ENCODE measurements at places on chromosomes 12 and 14.

DNA sequence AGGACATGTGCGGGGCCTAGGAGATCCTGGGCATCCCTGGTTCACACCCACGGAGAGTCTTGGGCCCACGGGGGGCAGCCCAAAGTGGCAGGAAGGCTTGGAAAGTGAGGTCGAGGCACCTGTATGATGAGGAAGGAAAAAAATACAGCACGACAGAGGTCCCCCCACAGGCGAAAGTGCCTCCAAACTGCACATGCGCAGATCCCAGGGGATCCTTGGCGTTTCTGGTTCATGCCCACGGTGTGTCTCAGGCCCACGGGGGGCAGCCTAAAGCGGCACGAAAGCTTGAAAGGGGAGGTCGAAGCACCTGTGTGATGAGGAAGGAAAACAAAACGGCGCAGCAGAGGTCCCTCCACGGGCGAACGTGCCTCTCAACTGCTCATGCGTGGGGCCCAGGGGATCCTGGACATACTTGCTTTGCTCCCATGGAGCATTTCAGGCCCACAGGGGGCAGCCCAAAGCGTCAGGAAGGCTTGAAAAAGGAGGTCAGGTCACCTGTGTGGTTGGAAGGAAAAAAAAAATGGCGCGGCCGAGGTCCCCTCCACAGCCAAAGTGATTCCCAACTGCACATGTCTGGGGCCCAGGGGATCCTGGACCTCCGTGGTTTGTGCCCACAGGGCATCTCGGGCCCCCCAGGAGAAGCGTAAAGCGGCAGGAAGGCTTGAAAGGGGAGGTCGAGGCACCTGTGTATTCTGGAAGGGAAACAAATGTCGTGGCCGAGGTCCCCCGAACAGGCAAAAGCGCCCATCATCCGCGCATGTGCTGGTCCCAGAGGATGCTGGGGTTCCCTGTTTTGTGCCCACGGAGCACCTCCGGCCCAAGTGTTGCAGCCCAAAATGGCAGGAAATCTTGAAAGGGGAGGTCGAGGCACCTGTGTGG lies 582.6 kb downstream of the ALG10 start:
- DNase-seq = no peak

DNA sequence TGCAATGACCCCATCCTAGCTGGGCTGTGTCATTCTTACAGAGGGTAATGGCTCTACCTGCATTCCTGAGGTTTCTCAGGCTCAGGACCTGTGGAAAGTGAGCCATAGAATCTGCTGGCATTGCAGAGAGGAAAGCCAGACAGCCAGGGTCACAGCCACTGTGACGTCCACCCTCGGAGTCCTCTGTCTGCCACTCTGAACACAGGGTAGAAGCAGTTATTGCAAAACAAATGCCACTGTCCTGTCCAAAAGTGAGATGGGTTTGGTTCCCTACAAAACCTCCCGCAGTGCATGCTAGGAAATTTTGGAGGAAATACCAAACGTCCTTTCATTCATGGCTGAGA lies 37.8 kb downstream of the TNFAIP2 start:
- no peak for DNase-seq

DNA sequence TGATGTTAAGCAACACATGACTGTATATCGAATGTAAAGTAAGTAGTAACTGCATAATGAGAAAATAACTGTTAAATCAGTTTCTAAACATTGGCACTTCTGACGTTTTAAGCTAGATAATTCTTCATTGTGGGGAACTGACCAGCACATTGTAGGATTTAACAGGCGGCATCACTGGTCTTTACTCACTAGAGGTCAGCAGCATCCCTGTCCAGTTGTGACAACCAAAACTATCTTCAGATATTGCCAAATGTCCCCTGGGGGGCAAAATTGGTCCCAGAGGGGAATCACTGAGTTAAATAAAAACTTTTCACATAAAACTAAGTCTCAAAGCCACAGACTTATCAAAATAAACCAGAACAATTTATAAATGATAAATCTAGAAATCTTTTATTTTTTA lies 65.3 kb downstream of the BLTP3B start:
- DNase-seq = no peak

DNA sequence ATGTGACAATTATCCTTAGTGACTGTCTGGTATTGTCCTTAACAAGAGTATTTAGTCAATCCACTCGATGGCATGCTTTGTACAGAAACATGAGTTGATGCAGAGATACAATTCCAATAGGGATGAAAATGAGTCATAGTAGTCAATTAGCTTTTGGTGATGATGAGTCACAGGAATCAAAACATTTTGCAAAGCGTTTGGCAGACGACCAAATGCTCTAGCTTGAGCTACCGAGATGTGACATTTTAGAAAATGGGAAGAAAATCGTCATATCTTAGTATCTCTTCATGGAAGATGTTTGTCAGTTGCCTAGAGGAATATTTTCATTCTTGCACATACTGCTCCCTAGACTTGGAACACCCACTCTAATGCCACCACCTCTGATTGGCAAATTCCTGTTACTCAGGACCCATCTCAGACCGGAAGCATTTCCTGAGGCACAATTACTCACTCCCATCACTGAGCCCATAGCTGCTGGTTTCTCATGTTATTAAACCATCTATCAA lies 95.0 kb downstream of the LMNTD1 start:
- no peak for DNase-seq

GRCh38 chr14:79056879-79057278 lies 886.7 kb downstream of the NRXN3 start:
- no peak for DNase-seq

GRCh38 chr12:93609281-93610192 lies 37.1 kb downstream of the SOCS2 start:
- DNase-seq = no peak

DNA sequence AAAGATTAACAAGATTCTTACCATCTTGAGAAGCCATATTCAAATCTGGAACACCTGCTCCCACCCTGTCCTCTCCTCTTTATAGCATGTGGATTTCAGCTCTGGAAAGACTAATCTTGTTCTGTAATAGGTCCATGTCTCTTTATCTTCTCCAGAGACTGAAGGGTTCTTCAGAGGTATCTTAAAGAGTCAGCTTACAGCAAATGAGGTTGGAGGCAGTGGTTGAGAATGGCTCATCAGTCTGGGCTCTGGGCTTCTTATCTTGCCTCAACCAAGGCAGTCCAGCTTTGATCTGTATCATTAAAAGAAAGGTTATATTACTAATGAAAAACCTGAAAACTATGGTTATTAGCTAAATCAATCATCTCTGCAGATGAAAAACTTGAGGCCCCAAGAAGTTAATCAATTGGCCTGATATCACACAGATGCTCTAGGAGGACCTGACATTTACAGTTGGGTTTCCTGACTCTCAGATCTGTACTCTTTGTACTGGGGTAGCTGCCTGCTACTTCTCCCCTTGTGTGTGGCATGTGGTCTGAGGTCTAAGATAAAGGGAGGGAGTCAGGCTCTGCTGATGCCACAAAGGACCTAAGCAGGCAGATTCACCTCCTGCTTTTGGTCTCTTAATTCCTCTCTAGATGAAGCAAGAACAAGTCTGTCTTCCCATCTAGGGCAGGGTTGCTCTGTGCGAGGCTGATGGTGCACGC lies 1.7 kb upstream of the AKAP6 start:
- DNase-seq = no peak

DNA sequence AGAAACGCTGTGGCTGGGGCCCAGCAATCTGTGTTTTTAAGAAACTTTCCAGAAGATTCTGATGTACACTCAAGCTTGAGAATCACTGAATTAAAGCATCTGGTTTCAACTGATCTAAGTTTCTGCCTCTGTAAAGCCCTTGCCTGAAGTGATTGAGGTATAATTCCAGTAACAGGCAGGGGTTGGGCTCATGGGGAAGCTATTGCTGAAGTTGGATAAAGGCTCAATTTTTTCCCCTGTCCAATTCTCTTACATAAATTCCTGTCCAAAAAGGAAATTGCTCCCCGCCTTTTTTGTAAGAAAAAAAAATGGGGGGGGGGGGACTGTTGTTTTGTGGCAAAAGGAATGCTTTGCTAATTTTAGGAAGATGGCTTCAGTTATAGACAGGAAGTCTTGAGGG lies 337.4 kb downstream of the NUAK1 start:
- no peak for DNase-seq

DNA sequence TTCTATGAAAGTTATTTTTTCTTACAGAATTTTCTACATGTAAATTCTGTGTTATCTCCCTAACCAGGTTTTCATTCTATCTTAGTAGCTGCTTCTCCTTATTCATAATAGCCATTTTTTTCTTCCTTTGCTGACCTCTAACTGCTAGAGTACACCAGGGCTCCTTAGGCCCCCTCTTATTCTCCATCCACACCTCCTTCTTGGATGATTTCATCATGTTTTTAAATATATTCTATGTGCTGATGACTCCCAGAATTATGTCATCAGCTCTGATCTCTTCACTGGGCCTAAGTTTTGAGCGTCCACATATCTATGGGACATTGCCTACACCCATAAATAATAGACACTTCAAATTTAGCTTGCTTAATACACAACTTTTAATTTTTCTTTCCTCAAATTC lies 721.5 kb downstream of the SLC16A7 start:
- DNase-seq = no peak

DNA sequence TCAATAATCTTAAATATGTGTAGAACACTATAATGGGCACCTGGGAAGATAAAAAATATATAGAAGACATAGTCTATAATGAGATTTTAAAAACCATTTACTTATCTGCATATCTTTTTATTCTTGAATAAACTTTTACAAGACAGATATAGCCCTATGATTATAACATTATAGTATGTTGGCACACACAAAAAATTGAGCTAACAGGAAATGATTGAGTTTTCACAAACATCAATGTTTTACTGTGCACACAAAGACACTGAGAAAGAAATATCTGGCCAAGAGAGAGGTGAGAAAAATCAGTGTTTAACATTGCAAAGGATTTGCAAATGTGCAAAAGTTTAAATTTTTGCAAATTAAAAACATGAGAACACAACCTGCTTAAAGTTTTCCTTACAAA lies 124.3 kb downstream of the BBS10 start:
- no peak for DNase-seq

- no peak for DNase-seq
Observed at GRCh38 chr12:31325524-31325875, 450 bp downstream of the SINHCAF start.

- DNase-seq = no peak
Observed at GRCh38 chr14:61031026-61031425, 50.0 kb downstream of the SLC38A6 start.

GRCh38 chr12:61879229-61879628 lies 381.0 kb upstream of the USP15 start:
- no peak for DNase-seq

GRCh38 chr12:29730481-29730880 lies 53.3 kb downstream of the TMTC1 start:
- no peak for DNase-seq

GRCh38 chr12:63849106-63849620 lies 4.7 kb downstream of the SRGAP1 start:
- DNase-seq = no peak

GRCh38 chr14:92613008-92613658 lies 99.6 kb downstream of the RIN3 start:
- DNase-seq = peak; percentile 54

DNA sequence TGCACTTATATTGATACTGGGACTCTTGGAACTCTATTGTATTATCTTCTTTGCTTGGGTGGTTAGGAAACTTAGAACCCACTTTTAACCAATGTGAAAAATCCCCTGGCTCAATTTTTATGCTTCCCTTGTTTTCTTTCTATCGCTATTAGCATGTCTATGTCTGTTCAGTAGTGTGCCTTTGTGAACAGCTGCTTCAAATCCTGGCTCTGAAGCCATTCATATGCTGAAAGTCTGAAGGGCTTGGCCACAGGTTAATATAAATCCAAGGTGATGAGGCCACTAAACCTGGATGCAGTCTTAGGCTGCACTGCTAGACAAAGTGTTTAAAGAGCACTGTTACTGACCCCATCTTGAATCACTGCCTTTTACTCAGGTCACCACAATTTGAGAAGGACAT lies 94.9 kb upstream of the RIC8B start:
- no peak for DNase-seq

DNA sequence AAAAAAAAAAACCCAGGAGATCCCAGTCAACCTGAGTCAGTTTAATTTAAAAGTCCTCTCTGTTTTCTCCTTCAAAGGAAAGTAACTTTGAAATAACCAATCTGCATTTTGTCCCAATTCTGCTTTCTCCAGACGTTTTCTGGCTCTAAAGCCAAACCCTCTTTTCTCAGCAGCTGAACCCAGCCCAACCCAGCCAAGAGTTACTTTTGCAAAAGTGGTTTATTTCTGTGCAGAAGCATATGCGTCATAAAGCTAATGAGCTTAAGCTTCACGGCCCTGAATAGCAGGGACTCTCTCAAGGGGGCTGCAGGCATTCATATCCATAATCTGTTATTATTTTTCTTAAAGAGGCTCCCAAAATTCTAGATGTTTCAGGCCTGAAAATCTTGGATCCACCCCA lies 176.6 kb downstream of the GALC start:
- DNase-seq = no peak

DNA sequence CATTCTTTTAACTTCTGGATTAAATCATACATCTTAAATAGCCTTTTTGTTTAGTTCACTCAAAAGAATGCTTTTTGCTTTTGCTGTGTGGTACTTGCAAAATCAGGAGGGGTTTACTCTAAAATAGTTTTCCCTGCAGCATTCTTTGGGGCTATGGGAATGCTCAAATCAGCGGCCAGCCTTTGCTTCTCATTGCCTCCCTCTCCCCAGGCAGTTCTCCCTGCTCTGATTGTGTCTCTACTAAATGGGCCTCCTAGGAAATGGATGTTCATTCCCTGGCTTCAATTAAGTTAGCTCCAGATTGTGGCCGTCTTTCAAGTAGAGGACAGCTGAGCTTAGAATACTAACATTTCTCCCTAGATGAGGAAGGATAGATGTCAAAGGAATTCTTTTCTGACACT lies 4.4 kb downstream of the TULP3 start:
- DNase-seq = no peak

GRCh38 chr12:98182821-98183220 lies 332.6 kb upstream of the TMPO start:
- no peak for DNase-seq
